ENCODE measurements at places on chromosomes 5 and 9.

GRCh38 chr5:172845154-172845553 lies 11.1 kb downstream of the ERGIC1 start:
- DNase-seq = no peak

- no peak for DNase-seq
These were observed 96.3 kb upstream of the MEF2C start for GRCh38 chr5:88979244-88979643.

- DNase-seq = no peak
These were observed 160.3 kb downstream of the SLF1 start for GRCh38 chr5:94778732-94779131.

GRCh38 chr9:127742435-127743088 lies 7.5 kb upstream of the TOR2A start:
- DNase-seq = peak; percentile 63

GRCh38 chr5:25327172-25327571 lies 682.4 kb upstream of the CDH10 start:
- no peak for DNase-seq

- peak; percentile 71 for DNase-seq
These were observed 831 bp downstream of the RMRP start for GRCh38 chr9:35656831-35657545.

GRCh38 chr5:32031089-32031488 lies 143.0 kb downstream of the GOLPH3 start:
- no peak for DNase-seq

- no peak for DNase-seq
These were observed 106.3 kb upstream of the SPOCK1 start for GRCh38 chr5:137605411-137605810.

DNA sequence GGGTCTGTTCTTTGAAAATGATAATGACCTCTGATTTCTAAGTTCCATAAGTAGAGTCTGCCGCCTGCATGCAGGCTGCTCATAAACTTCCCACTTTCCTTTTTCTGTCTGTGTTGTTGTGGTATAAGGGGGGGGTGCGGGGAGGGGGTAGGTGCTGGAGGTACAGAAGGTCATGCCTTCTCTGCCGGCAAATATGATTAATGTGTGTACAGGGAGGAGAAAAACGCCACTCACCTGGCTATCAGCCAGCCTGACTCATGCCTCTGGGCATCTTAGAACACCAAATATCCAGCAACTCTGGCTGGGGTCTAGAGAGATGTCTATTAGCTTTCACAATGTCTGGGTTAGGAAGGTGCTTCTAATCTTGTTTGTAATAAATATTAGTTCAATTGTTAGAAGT lies 128.3 kb downstream of the EFNA5 start:
- peak; percentile 32 for DNase-seq

- peak; percentile 76 for DNase-seq
These were observed 6.1 kb downstream of the SARDH start for GRCh38 chr9:133731876-133732638.

- DNase-seq = no peak
These were observed 109.1 kb downstream of the SUSD1 start for GRCh38 chr9:112065806-112066606.

GRCh38 chr9:6272229-6272598 lies 56.0 kb upstream of the TPD52L3 start:
- peak; percentile 63 for DNase-seq

DNA sequence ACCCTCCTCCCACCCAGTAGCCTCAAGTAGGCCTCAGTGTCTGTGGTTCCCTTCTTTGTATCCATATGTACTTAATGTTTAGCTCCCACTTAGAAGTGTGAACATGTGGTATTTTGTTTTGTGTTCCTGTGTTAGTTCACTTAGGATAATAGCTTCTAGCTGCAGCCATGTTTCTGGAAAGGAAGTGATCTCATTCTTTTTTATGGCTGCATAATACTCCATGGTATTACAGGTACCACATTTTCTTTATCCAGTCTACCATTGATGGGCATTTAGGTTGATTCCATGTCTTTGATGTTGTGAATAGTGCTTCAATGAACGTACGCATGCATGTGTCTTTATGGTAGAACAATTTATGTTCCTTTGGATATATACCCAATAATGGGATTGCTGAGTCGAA lies 74.8 kb downstream of the SLC12A2 start:
- no peak for DNase-seq

DNA sequence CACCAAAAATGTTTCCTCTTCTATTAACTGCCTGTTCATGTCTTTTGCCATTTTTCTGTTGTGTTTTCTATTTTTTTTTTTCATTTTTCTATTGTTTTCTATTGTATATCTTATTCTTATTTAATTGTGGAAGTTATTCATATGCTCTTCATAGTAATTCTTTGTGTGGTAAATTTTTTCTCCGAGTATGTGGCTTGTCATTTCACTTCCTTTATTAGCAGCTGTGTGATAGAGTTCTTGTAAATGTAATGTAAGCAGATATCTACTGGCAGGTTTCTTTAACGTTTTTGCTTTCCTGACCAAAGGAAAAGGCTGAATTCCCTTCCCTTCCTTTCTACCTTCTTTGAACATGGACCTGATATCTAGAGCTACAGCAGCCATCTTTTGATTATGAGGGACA lies 5.8 kb upstream of the PLPP1 start:
- no peak for DNase-seq

GRCh38 chr5:89733772-89734171 lies 675.8 kb downstream of the CETN3 start:
- peak; percentile 12 for DNase-seq

DNA sequence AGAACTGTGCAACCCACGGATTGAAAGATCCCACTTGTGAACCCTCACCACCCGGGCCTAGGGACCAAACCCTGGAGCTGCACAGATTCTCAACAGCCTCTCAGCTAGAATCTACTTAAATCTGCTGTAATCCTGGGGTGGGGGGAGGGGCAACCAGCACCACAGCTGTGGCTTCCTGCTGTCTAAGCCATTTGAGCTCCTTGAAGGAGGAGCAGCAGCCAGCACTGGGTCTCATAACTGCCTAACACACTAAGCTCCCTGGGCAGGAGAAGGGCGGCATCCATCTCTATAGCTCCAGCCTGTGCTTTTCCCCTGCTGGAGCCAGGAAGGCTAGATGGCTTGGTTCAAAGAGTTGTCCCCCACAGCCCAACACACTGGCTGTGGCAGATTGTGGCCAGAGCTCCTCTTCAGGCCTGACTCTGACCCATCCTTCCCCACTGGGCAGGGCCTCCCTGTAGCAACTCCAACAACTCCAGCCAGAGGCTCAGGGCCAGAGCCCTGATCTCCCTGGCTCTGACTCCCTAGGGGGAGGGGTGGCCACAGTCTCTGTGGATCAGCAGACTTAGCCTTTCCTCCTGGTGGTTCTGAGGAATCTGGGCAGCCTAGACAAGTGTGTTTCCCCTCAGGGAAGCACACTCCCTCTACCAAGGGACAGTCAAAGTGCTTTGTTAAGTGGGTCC lies 72.0 kb upstream of the C9orf72 start:
- DNase-seq = peak; percentile 52

DNA sequence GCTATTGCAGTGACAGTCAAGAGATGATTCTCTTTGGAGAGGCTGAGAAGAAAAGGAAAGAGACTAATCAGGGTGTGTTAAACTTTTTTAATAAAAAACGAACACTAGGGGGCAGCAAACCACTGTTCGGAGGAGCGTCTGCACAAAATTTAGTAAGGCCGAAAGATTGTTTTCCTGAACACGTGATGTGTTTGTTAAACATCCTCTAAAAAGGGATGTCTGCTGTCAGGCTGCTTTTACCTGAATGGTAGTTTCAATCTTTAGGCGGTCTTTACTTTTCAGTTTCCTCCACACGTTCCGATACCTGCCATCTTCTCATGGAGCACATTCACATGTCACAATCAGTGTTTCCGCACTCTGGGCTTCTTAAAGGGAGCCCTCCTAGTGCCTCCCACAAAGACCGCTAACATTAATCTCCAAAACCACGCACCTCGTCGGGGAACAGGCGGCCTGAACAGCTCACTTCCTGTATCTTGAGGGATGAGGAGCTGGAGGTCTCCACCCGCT lies 125.2 kb downstream of the GPBP1 start:
- DNase-seq = peak; percentile 91

DNA sequence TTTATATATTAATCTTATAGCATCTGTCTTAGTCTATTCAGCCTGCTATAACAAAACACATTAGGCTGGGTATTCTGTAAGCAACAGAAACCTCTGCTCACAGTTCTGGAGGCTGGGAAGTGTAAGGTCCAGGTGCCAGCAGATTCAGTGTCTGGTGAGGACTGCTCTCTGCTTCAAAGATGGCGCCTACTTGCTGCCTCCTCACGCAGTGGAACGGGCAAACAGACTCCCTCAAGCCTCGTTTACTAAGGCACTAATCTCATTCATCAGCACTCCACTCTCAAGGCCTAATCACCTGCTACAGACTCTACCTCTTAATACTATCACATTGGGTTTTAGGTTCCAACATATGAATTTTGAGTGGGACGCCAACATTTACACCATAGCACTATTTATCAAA lies 5.2 kb upstream of the TBC1D2 start:
- DNase-seq = no peak

- no peak for DNase-seq
These were observed 35.9 kb upstream of the GAS1 start for GRCh38 chr9:86983249-86983619.

GRCh38 chr5:39262981-39263380 lies 43.6 kb upstream of the FYB1 start:
- DNase-seq = no peak

GRCh38 chr9:10032166-10032565 lies 580.6 kb downstream of the PTPRD start:
- DNase-seq = peak; percentile 2

GRCh38 chr5:337563-338130 lies 16.1 kb downstream of the AHRR start:
- no peak for DNase-seq

DNA sequence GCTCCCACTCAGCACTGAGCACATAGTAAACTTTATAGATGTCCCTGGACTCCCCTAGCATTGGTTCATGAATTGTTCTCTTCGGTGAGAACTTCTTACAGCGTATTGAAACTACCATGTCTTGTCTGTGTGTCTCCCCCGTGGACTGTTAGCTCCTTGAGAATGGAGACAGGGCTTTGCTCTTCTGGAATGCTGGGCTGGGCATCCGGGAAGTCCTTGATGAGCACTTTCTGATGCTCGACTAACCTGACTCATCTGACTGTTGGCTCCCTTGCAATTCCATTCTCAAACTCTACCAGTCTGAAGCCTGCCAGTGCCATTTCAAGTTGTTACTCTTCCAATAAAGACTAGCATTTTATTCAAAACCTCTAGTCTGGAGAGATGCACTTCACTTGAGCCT lies 15.0 kb upstream of the PFDN1 start:
- no peak for DNase-seq

GRCh38 chr5:173010021-173010420 lies 26.4 kb downstream of the ATP6V0E1 start:
- no peak for DNase-seq

DNA sequence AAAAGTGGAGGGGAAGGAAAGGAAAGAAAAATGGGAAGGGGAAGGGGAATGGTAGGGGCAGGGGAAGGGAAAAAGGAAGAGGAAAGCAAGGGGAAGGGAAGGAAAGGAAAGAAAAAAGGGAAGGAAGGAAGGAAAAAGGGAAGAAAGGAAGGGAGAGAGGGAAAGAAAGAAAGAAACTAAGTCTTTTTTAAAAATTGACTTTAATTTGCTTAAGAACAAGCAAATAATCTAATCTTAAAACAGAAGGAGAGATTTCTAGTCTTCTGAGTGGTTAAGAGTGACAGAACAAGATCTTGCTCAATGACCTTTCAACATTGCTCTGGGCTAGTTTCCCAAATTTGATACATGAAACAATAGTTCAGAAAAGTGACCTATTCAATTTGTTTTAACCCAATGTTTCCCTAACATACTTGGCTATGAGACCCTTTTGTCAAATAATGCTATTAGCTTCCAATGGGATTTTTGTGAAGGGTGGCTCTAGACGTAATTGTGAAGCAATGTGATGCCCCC lies 33.4 kb upstream of the GLIS3 start:
- no peak for DNase-seq

DNA sequence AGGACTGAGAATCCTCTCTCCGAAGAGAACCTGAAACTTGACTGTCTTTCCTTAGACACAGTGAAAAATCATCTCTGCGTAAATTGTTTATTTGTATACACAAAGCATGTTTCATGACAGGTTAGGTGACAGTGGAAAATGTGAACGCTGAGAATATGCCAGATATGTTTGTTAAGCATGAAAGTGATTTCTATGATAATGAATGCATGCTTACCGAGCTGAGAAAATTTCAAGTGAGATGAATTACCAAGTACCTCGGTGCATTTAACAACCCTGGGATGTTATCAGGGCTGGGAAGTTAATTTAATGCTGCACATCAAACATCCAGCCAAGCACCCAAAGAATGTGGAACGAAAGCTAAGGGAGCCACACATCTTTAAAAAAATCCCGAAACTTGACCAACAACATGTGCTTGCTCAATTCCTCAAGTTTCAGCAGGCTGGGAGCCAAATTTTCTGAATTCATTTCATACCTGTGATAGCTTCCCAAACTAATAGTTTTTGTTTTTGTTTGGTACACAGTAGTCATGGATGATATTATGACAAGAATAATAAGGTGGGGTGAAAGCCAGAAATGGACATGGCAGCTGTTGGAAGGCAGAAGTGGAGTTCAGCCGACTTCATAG lies 336.9 kb downstream of the ARHGEF28 start:
- peak; percentile 70 for DNase-seq

DNA sequence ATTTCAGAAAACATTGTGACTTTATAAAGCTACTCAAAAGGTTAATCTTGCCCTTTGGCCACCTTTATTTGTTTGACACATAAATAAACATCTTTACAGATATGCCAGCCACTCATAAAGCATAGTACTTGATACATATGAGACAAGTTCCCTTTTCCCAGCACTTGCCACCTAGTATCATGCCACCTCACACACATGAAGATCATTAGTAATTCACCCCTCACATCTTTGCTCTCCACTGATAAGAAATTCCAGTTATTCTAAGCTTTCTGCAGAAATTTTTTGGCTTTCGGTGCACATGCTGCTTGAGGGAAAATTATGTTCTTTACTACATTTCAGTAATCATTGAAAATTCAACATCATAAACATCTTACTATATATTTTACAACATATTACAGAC lies 59.1 kb downstream of the DEPDC1B start:
- DNase-seq = no peak

- no peak for DNase-seq
These were observed 47.1 kb upstream of the IFNK start for GRCh38 chr9:27476870-27477515.

GRCh38 chr5:13814301-13814700 lies 130.2 kb downstream of the DNAH5 start:
- DNase-seq = peak; percentile 1

Data from muscle of leg (tissue), 16 donors.